MCF 10A (cell line): ENCODE measurements at places on chromosomes 12 and 14. TPM values are rescaled to one million over a fixed set of nuclear protein-coding genes. Genes with fewer than 3 reads are reported as not detected.

The MYRFL gene
- total RNA-seq: not detected in 2 replicates

DNA sequence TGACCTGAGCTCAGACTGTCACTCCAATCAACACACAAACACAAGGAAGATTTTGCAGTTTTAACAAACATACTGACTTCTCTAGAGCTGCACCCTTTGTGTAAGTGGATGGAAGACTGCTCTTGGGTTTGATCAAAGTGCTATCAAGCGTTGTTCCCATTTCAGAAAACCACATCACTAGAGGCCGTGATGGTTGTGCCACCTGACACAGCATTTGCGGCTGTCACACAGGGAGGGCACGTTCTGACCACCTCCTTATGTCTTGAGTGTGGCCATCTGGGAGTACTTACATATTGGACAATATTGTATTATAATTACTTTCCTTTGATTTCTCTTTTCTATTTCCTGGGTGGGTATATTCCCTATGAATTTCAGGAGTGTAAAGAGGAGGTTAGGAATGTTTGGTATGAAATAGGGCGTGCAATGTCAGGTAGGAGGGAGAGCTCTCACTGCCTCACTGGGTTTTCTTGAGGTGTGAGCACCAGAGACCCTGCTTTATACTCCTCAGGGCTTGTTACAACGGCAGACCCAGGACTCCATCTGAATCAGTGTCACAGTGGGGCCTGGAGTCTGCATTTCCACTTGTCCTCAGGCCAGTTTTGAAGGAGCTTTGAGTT lies 74.3 kb downstream of the SYNE3 start:
- no peaks in the 10 kb centered on the region for H3K4me1 ChIP-seq
- no peak for DNase-seq
- H3K36me3 ChIP-seq: peaks cover 12% of the 10 kb centered on the region
- no peaks in the 10 kb centered on the region for H3K27me3 ChIP-seq
- no peak overlapping the region for H3K27ac ChIP-seq
- H3K4me3 ChIP-seq: no peak overlapping the region

The MLEC gene
- 107 and 144 TPM in 2 replicates for total RNA-seq

The DCN gene
- 33.1 and 46.5 TPM in 2 replicates for total RNA-seq

DNA sequence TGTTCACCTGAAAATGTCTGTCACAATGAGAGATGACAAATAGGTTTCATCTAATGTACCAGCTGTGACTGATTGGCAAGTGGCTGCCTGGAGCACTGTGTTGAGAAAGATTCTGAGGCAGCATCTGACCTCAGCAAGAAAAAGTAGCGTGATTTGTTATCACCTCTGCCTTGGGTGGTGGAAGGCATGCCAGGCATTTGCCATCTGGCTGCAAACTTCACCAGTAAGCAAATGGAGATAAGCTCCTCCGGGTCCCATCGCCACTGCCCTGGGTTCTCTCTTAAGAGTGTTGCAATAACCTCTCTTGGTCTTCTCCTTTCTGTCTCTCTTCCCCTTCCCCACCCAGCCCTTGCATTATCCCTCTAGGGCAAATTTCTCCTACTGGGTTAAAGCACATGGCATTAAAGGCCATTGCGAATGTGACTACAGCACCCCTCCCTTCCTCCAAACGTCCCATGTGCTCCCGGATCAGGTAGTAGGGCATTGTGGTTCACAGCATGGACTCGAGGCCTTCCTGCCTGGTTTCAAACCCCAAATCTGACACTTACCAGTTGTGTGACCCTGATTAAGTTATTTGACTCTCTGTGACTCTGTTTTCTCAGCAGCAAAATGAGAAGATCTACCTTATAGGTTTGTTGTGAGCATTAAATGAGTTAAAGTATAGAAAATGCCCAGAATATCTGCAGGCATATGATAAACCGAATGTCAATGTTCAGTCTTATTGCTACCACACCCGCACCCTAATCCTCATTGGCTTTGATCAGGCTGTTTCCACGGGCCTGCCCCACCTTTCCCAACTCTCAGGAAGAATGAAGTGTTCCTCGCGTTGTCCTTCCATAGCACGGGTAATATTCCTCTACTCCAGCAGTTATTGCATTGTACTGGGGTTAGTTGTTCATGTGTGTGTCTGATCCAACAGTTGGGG lies 8.2 kb upstream of the LGALS3 start:
- H3K27me3 ChIP-seq: no peaks in the 10 kb centered on the region
- no peak overlapping the region for H3K27ac ChIP-seq
- no peak overlapping the region for H3K4me3 ChIP-seq
- peaks cover 5% of the 10 kb centered on the region for H3K36me3 ChIP-seq
- no peak for DNase-seq
- peaks cover 36% of the 10 kb centered on the region for H3K4me1 ChIP-seq

GRCh38 chr12:85190728-85191127 lies 89.3 kb upstream of the ALX1 start:
- H3K27me3 ChIP-seq: no peaks in the 10 kb centered on the region
- no peak overlapping the region for H3K27ac ChIP-seq
- no peaks in the 10 kb centered on the region for H3K36me3 ChIP-seq
- no peaks in the 10 kb centered on the region for H3K4me1 ChIP-seq
- H3K4me3 ChIP-seq: no peak overlapping the region
- DNase-seq: no peak

The FAM181A gene
- total RNA-seq: not detected in 2 replicates

DNA sequence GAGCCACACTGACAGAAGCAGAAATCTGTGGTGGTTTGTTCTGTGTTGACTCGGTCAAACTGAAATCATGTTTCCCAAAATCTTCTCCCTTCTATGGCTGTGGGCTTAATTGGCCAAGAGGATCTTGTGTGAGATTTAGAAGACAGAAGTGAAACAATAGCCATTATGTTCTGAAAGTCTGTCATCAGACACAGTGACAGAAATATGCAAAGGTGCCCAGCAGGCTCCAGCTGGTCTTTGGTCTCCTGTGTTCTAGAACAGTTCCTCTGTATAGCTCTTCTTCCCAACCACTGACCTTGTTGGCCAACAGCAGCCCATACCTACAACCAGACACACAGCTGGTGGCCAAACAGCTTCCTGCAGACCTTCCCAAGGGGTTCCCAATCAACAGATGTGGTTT lies 25.0 kb upstream of the COCH start:
- H3K27ac ChIP-seq: no peak overlapping the region
- no peak overlapping the region for H3K4me3 ChIP-seq
- no peaks in the 10 kb centered on the region for H3K36me3 ChIP-seq
- H3K27me3 ChIP-seq: peaks cover 23% of the 10 kb centered on the region
- H3K4me1 ChIP-seq: no peaks in the 10 kb centered on the region
